ENCODE measurements at places on chromosomes 4 and X. TPM values are rescaled to one million over a fixed set of nuclear protein-coding genes. Genes with fewer than 3 reads are reported as not detected.

DNA sequence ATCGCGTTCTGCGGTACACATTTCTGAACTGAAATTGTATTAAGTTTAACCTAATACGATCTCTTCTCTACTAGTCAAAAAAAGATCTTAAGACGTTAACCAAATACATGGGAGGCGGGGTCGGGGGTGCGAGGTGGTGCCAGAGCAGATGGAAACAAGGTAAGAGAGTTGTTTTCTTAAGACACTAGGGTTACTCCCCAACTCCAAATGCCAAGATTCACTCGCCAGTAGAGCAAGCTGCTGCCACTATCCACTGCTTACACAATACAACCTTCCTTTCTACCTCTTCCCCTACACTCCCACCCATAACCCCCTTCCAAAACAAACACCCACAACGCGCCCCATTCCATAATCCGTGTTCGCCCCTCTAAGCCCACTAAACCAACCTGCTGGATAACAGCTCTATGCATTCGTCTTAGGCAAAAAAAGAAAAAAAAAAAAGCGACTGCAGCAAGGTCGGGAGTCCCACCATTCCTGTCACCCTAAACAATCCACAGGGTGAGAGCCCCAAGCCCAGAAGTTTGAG lies 1.3 kb downstream of the LCORL start:
- no peak for DNase-seq

DNA sequence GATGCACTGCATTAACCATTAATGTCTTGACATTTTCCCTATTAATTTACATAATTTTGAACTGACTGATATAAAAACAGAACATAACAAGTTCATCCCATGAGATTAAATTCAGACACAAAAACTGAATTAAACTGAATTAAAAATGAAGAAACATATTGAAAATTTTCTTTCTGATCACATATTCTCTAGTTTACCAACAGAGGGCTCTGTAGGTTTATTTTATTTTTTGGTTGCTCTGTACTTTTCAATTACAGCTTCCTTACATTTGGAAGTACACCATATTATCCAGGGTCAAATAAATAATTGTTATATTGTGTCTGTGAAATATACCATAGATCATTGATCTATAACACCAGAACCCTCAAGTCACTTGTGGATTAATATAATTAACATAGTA lies 27.3 kb upstream of the CT83 start:
- no peak for DNase-seq

DNA sequence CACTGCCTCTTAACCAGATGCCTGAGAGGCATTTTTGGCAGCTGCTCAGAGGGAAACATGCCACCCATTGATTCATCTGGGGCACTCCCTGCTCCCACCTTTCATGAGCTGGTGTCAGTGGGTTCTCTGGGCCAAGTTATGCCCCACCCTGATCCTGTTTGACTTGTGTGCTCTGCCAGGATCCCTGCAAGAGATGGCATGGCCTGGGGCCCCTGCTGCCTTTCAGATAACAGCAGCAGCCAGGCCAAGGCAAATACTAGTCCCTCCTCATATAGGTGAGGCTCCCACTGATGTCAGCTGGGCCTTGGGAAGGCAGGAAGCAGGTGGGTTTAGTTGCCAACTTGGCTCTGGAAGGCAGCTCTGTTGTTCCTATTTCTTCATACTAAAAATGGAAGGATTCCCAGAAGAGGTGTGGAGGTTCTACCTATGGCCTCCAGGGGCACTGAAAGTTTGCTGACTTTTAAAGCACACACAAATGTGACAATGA lies 192.9 kb upstream of the RBPJ start:
- DNase-seq, result no peak

The VCX3A gene
- total RNA-seq, result not detected

The CENPI gene
- 44.7 TPM for total RNA-seq

The USP26 gene
- total RNA-seq, result not detected
